ENCODE measurements at places on chromosomes 4 and X. TPM values are rescaled to one million over a fixed set of nuclear protein-coding genes. Genes with fewer than 3 reads are reported as not detected.

GRCh38 chr4:71775449-71775848 is 8.4 kb downstream of the GC start:
- no peaks in the 10 kb centered on the region for H3K36me3 ChIP-seq
- no peak overlapping the region for H3K27ac ChIP-seq
- H3K4me1 ChIP-seq: no peaks in the 10 kb centered on the region
- H3K4me3 ChIP-seq: no peak overlapping the region
- no peak for DNase-seq
- H3K27me3 ChIP-seq: no peaks in the 10 kb centered on the region

- H3K27ac ChIP-seq: no peak overlapping the region
- no peaks in the 10 kb centered on the region for H3K4me1 ChIP-seq
- H3K36me3 ChIP-seq: no peaks in the 10 kb centered on the region
- H3K4me3 ChIP-seq: no peak overlapping the region
- no peaks in the 10 kb centered on the region for H3K27me3 ChIP-seq
Measured at GRCh38 chrX:153304988-153305736, 16.4 kb downstream of the PNMA6F start.

GRCh38 chrX:115650916-115651315 is 89.9 kb downstream of the PLS3 start:
- H3K36me3 ChIP-seq: peaks cover 31% of the 10 kb centered on the region
- H3K27ac ChIP-seq: no peak overlapping the region
- DNase-seq: no peak
- no peaks in the 10 kb centered on the region for H3K4me1 ChIP-seq
- no peaks in the 10 kb centered on the region for H3K27me3 ChIP-seq

- H3K27ac ChIP-seq: no peak overlapping the region
- no peaks in the 10 kb centered on the region for H3K27me3 ChIP-seq
- no peak for DNase-seq
- H3K36me3 ChIP-seq: no peaks in the 10 kb centered on the region
- H3K4me3 ChIP-seq: no peak overlapping the region
Measured at GRCh38 chrX:34426334-34426733, 230.8 kb downstream of the TMEM47 start.

DNA sequence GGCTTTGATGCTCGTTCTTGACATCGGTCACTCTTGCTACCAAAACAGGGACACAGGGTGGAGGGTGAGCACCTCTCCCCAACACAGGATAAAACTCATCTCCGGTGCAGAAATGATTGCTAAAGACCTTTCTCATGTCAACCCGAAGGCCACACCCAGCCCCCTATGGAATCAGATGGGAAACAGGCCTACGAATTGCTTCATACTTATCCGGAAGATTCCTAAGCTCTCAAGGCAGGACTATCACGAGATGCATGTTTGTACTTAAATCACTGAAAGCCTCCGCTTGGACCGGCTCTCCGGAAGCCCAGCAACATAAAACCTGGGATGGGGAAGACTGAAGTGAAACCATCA is 74.9 kb downstream of the MTMR1 start:
- no peaks in the 10 kb centered on the region for H3K4me1 ChIP-seq
- H3K4me3 ChIP-seq: no peak overlapping the region
- no peak for DNase-seq
- H3K27me3 ChIP-seq: no peaks in the 10 kb centered on the region
- no peaks in the 10 kb centered on the region for H3K36me3 ChIP-seq

- no peak overlapping the region for H3K4me3 ChIP-seq
- H3K36me3 ChIP-seq: no peaks in the 10 kb centered on the region
- no peaks in the 10 kb centered on the region for H3K27me3 ChIP-seq
Measured at GRCh38 chr4:14711259-14711658, 291.0 kb upstream of the CPEB2 start.

DNA sequence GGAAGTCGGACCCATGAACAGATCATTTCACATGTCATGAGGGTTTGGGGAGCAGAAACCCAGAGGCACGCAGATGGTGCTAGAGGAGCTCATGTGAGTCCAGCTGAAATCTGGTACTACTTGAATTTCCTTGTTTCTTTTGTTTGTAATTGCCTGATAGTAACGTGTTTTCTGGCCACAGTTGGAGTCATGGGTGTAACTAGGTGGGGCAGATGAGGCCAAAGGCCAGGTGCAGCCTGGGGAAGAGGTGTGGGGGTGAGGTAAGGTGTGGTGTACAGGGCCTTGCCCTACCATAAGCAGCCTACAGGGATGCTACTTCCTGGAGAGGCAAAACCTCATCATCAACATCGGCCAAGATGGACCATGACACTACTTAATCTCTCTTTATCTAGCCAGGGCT is 271.4 kb downstream of the PTTG2 start:
- no peak overlapping the region for H3K27ac ChIP-seq
- H3K27me3 ChIP-seq: no peaks in the 10 kb centered on the region
- H3K36me3 ChIP-seq: no peaks in the 10 kb centered on the region
- no peak overlapping the region for H3K4me3 ChIP-seq
- DNase-seq: no peak

GRCh38 chr4:13524504-13525243 is 19.6 kb downstream of the NKX3-2 start:
- peaks cover 14% of the 10 kb centered on the region for H3K4me1 ChIP-seq
- H3K27ac ChIP-seq: no peak overlapping the region
- no peak for DNase-seq
- no peaks in the 10 kb centered on the region for H3K36me3 ChIP-seq

- H3K4me3 ChIP-seq: no peak overlapping the region
- no peaks in the 10 kb centered on the region for H3K36me3 ChIP-seq
- no peaks in the 10 kb centered on the region for H3K27me3 ChIP-seq
- H3K4me1 ChIP-seq: no peaks in the 10 kb centered on the region
- no peak overlapping the region for H3K27ac ChIP-seq
Measured at GRCh38 chr4:100345585-100345984, 155.3 kb upstream of the DDIT4L start.

- no peaks in the 10 kb centered on the region for H3K36me3 ChIP-seq
- peak; percentile 63 for DNase-seq
- H3K27ac ChIP-seq: peak overlapping the region; percentile 74
- peaks cover 8% of the 10 kb centered on the region for H3K4me1 ChIP-seq
Measured at GRCh38 chr4:38529189-38530115, 134.5 kb upstream of the KLF3 start.

GRCh38 chr4:35325908-35326453 is 918.3 kb downstream of the ARAP2 start:
- H3K4me3 ChIP-seq: no peak overlapping the region
- no peak overlapping the region for H3K27ac ChIP-seq
- H3K4me1 ChIP-seq: no peaks in the 10 kb centered on the region
- H3K36me3 ChIP-seq: no peaks in the 10 kb centered on the region
- no peaks in the 10 kb centered on the region for H3K27me3 ChIP-seq

DNA sequence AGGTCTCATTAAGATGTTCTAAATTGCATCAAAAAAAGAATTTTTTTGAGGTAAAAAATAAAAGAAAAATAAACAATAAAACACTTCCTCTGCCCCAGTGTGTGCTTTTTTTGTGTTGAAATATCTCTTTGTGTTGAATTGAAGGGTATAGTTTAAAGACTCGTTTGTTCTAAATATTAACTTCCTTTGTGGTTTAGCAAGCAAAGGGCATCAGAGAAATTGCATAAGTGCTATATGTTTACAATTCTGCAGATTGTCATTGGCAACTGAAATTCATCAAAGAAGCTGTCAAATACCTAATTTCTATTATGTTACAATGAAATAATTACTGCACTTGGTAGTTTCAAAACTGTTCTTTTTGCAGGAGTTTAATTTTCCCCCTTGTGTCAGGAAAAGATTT is 260.5 kb downstream of the DKK2 start:
- no peaks in the 10 kb centered on the region for H3K27me3 ChIP-seq
- no peak for DNase-seq
- H3K4me1 ChIP-seq: no peaks in the 10 kb centered on the region
- H3K36me3 ChIP-seq: no peaks in the 10 kb centered on the region
- no peak overlapping the region for H3K4me3 ChIP-seq

DNA sequence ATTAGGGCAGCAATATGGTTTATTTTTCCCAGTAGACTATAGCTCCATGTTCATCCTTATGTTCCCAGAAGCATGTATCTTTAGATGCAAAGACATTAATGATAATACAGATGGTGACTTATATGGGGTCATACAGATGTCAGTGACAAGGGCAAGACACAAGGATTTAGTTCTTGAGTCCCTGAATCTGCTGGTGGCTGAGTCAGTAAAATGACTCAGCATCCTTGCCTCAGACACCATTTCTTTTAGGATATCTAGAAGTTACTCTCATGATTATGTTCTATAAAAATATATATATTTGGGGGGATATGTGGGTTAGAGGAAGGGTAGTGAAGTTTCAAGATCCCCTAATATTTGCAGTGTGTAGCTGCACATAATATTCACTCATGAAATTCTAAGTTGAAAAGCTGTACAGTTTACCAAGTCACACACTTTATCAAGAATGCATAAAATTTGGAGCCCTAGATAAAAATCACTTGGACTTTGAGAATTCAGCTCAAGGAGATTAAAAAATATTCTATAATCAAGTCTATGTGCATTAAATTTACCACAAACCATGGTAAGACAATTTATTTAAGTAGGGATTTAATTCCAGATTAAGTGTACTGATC is 101.9 kb downstream of the LNX1 start:
- H3K27me3 ChIP-seq: no peaks in the 10 kb centered on the region
- no peak overlapping the region for H3K27ac ChIP-seq
- peaks cover 10% of the 10 kb centered on the region for H3K4me1 ChIP-seq
- no peak for DNase-seq

DNA sequence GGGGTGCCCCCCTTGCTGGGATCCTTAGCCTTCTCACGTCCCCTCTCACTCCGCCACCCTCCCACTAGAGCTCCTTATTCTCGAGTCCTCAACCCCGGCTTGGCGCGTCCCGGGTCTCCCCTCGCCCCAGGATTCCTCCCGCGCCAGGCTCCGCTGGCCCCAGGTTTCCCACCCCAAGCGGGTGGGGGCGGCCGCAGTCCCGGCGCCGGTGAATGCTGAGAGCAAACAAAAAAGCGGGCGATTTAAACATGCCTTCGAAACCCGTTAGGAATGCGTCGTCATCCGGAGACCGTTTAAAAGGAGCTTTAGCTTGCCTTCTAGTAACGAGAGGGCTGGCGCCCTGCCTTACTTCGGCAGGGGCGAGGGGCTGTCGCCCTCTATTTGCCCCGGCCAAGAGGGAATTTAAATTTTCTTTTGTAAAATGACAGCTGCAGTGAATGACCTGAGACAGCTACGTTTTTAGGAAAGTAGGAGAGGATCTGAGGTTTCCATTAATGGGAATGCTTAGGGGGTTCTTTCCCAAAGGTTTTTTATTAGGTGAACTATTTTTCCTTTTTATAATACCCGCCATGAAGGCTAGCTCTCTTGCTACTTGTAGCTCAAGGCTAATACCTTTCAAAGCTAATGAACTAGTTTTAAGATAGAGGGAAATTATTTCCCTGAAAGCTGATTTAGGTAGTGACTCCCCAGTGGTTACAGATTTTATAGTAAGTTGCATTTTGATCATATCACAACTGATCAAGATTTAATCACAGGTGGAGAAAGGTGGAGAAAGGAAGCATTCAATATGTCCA is 3.1 kb downstream of the JADE1 start:
- peaks cover 4% of the 10 kb centered on the region for H3K36me3 ChIP-seq
- peak overlapping the region; percentile 85 for H3K4me3 ChIP-seq
- peaks cover 14% of the 10 kb centered on the region for H3K4me1 ChIP-seq

Gene FAM9A
- total RNA-seq: not detected

Gene HSD17B10
- total RNA-seq: 46.7 TPM

Gene DDX53
- total RNA-seq: not detected

Gene PPP1R2C
- total RNA-seq: not detected

Gene AMTN
- total RNA-seq: not detected

Measured in upper lobe of right lung (tissue), 1 donor.